ENCODE measurements at places on chromosomes 2 and 18. TPM values are rescaled to one million over a fixed set of nuclear protein-coding genes. Genes with fewer than 3 reads are reported as not detected.

The CD207 gene
- total RNA-seq, result not detected

- H3K27me3 ChIP-seq, result no peaks in the 10 kb centered on the region
- H3K36me3 ChIP-seq, result no peaks in the 10 kb centered on the region
- peaks cover 2% of the 10 kb centered on the region for H3K4me1 ChIP-seq
- no peak overlapping the region for H3K27ac ChIP-seq
Measured at GRCh38 chr2:43136011-43136799, 90.2 kb downstream of the ZFP36L2 start.

DNA sequence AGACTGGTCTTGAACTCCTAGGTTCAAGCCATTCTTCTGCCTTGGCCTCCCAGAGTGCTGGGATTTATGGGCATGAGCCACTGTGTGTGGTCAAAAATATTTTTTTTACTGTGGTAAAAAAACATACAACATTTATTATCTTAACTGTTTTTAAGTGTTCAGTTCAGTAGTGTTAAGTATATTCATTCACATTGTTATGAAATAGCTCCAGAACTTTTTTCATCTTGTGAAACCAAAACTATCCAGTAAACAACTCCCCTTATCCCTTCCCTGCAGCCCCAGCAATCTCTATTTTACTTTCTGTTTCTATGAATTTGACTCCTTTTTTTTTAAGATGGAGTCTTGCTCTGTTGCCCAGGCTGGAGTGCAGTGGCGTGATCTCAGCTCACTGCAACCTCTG is 9.3 kb downstream of the RMC1 start:
- H3K36me3 ChIP-seq, result peaks cover 13% of the 10 kb centered on the region
- H3K27me3 ChIP-seq, result no peaks in the 10 kb centered on the region
- DNase-seq, result no peak

DNA sequence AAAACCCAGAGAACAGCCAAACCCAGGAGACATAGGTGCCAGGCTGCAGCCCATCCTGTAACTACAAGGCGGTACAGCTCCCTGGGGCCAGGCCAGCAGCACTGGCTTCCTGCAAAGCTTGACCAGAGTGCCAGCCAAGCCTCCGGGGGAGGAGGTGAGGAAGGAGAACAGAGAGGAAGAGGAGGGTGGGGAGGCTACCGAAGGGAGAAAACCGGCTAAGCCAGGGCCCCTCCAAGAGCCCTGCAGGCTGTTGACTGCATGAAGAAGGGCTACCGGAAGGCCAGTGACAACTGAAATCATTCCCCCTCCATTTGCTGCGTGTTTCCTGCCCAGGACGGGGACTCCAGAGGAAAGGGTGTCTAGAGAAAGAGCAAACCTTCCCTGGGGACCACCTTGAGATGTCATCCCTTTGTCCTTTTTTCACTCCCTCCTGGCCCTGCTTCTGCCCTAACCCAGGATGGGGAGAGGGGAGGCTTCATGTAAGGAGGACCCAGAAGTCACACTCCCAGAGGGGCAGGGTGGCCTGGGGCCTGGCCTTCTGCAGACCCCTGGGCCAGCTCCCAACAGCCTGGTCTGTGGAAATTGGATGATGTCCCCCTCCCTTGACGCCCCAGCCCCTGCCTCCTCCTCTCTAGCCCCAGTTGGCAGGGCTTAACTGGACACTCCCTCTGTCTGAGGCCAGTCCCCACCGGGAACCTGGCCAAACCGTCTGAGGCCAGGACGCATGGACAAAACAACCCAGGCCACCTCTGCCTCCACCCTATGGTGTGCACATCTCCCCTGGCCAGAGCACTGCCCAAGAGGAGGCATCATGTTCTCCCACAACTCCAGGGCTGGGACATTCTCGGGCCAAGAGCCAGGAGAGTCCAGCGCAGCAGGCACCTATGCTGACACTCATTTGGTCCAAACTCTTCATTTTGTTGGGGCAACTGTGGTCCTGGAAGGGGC is 207.8 kb downstream of the CYP26B1 start:
- no peaks in the 10 kb centered on the region for H3K4me1 ChIP-seq
- no peak overlapping the region for H3K27ac ChIP-seq
- no peaks in the 10 kb centered on the region for H3K36me3 ChIP-seq
- H3K27me3 ChIP-seq, result no peaks in the 10 kb centered on the region

DNA sequence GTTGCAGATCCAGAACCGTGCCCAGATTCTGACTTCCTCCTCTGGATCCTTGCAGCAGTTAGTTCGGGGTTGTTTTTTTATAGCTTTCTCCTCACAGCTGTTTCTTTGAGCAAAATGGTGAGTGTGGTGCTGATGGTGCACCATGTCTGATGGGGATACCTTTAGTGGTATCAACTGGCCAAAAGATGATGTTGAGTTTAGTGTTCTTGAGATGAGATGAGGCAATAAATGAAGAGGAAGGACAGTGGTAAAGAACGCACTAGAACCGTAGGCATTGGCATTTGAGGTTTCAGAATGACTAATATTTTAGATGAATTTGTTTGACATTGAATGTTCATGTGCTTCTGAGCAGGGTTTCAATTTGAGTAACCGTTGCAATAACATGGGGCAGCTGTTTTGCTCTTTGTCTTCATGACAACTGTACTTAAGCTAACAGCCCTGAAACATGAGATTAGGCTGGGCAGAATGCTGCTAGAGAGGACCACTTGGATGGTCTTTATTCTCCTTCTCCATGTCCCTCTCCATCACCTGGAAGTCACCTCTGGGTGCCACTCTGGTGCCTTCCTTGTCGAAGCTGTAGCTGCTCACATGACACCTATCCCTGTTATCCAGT is 3.9 kb downstream of the CTLA4 start:
- H3K27me3 ChIP-seq, result no peaks in the 10 kb centered on the region
- no peaks in the 10 kb centered on the region for H3K36me3 ChIP-seq
- no peak overlapping the region for H3K4me3 ChIP-seq
- no peak for DNase-seq

The PDE1A gene
- total RNA-seq, result not detected

The NTSR2 gene
- total RNA-seq, result not detected

The RNF152 gene
- total RNA-seq, result 2.3 TPM

Measured in H9 (cell line).